Activated CD4-positive, alpha-beta T cell treated with anti-CD3 and anti-CD28 coated beads, Interleukin-2, amount 50 U/mL, for 4 hours (primary cell): ENCODE measurements at places on chromosomes 16 and 17.

DNA sequence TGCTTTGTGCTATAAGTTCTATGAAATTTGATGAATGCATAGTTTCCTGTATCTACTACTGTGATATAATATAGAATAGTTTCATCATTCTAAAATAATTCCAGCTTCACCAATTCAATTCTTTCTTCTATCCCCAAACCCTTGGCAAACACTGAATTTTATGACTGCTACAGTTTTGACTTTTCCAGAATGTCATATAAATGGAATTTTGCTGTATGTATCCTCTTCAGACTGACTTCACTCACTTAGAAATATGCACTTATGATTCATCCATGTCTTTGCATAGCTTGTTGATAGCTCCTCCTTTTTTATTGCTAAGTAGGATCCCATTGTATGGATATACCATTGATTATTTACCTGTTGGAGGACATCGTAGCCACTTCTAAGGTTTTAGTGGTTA is 89.1 kb upstream of the HS3ST3A1 start:
- DNase-seq = no peak

DNA sequence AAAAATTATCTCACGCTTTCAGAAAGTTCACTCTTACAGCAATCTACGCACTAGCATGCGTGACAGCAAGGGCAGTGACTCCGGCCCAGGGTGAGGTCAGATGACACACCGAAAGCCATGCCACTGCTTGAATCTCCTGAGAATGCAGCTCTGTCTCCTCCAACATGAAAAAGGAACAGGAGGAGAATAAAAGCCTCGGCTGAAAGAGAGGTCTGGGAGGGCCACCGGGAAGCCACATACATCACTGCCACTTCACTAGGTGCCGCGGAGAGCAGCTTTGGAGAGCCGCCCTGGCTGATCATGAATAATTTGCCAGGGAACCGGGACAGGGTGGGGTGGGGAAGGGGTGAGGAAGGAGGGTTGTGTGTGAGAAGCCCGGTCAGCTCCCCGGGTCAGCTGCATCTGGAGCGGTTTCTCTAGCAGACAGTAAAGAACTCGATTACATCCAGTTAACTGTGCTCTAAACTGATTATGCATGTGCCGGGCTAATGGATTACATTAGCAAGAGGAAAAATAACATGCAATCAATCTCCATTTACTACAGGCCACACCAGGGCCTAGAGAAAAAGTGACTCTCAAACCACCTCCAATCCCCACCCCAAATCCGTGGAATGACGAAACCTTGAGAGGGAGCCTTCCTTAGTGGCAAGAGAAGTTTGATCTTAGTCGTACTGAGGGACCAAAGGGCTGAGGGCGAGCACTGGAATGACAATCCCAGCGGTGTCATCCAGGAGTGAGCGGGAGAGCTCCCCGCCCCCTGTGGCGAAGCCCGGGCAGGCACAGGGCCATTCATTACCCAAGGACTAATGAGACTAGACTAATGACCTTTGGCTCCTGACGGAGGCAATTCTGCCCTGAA is 100.3 kb downstream of the ZFHX3 start:
- DNase-seq = no peak

- DNase-seq = no peak
Measured at GRCh38 chr16:16863672-16864071, 484.7 kb downstream of the NPIPA7 start.

DNA sequence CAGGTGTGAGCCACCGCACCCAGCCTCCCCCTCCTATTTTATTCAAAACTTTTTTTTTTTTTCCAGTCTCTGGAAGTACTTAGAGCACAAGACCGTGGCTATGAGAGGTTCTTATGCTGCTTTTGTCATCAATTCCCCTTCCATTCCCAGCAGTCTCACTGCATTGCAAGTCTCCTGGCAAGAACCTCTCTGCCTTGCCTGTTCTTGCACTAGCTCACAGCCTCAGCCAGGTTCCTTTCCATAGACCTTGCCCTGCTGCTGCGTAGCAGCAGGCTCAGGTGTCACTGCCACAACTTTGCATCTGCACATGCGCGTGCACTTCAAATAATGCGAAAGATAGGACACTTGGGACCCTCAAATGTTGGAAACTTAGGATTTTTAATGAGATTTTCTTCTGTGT is 15.6 kb downstream of the ATP6V0A1 start:
- DNase-seq = no peak

DNA sequence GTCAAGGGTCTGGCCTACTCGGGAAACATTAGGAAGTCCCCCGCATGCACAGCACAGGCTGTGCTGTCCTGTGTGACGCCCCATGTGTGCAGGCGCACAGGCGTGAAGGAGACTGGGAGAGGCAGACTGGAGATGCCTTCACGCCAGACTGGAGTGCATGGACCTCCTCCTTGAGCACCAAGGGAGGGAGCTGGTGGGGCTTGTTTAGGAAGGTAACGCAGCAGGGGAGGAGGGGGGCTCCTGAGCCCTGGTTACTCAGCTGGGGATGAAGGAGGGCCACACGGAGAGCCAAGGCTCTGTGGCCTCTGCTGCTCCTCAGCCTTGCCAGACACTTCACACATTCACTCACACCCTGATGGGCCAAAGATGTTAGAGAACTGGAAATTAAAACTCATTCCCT is 7.7 kb downstream of the HSDL1 start:
- DNase-seq = no peak

- peak; percentile 9 for DNase-seq
Measured at GRCh38 chr17:59365383-59365981, 34.0 kb downstream of the YPEL2 start.

DNA sequence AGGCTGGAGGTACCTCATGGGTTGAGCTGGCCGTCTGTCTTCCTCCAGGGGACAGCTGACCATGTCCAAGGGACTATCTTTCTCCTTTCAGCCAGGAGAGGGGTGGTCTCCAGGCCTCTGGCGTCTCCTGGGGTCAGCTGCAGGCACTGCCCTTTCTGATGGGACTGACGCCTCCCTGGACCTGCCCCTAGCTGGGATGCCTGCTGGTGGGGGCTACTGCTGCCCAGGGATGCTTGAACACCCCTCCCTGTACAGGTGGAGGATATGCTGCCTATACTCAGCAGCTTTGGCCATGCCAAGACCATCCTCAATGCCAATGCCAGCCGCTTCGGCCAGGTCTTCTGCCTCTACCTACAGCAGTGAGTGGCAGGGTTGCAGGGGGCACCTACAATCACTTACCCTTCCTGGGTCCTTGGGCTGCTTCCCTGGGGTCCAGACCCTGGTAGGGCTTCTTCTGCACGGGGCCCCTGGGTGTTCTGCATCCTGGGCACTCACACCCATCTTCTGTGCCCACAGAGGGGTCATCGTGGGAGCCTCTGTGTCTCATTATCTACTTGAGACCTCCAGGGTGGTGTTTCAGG is 4.2 kb downstream of the MYO15B start:
- DNase-seq = no peak

GRCh38 chr16:11503566-11503965 is 83.2 kb downstream of the LITAF start:
- no peak for DNase-seq

DNA sequence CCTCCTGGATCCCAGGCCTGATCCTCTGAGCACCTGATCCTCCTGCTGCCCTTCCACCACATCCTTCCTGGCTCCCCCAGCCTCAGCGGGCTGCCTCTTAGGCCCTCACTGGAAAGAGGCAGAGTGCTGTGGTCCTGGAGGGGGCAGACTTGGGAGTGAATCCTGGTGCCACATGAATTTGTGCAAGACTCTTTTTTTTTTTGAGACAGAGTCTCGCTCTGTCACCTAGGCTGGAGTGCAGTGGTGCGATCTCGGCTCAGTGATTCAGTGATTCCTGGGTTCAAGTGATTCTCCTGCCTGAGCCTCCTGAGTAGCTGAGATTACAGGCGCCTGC is 3.1 kb downstream of the GHDC start:
- DNase-seq = no peak
